Stimulated activated CD8-positive, alpha-beta memory T cell treated with anti-CD3 and anti-CD28 coated beads, Interleukin-12 subunit alpha, Interleukin-12 subunit beta, amount 100 ng/mL, for 4 hours (primary cell): ENCODE measurements at places on chromosomes 2 and 18.

GRCh38 chr18:39486268-39486667, 1920.7 kb upstream of the CELF4 start:
- DNase-seq = no peak

DNA sequence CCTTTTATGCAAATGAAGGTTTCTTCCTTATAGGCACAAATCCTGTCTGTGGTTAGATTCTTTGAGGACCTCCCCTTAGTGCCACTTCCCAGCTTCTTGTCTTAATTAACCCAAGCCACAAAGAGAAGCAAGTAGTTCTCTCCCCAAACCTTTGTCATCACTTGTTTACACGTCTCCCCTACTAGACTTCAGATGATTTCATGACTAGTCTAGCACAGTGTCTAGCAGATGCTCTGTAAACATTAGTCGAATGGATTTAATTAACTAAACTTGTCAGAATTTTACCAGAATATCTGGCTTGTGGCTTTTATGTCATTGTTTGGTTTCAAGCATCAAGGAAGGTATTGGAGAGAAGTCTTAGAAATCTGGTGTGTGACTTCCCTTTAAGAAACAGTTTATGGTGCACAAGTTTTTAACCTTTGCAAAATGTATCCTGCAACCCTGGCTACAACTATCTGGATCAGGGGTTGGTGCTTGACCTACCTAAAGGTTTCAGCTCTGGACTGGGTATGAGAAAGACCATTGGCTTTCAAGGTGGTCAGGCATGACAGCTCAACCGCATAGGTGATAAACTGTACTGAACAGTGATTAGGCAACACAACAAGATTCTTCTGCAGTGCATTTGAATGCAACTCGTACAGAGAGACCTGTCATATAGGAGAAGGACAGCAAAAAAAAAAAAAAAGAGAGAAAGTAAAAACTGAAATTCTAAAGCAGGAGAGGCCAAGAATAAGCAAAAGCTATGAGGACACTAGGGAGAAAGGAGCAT, 93.2 kb upstream of the CCDC150 start:
- DNase-seq = no peak

DNA sequence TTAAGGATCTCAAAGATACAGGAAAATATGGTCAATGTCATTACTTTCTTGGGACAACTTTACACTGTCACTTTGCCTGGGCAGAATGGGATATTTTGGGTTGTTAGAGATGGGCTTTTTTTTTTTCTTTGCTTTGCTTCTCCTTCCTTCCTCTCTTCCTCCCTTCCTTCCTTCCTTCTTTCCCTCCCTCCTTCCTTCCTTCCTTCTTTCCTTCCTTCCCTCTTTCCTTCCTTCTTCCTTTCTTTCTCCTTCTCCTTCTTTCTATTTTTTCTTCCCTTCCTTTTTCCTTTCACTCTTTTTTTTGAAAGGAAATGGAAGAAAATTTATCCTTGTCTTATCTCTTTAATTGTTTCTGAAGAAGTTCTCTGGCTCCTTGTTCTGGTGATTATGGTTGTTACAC, 180.0 kb upstream of the CCDC68 start:
- no peak for DNase-seq

DNA sequence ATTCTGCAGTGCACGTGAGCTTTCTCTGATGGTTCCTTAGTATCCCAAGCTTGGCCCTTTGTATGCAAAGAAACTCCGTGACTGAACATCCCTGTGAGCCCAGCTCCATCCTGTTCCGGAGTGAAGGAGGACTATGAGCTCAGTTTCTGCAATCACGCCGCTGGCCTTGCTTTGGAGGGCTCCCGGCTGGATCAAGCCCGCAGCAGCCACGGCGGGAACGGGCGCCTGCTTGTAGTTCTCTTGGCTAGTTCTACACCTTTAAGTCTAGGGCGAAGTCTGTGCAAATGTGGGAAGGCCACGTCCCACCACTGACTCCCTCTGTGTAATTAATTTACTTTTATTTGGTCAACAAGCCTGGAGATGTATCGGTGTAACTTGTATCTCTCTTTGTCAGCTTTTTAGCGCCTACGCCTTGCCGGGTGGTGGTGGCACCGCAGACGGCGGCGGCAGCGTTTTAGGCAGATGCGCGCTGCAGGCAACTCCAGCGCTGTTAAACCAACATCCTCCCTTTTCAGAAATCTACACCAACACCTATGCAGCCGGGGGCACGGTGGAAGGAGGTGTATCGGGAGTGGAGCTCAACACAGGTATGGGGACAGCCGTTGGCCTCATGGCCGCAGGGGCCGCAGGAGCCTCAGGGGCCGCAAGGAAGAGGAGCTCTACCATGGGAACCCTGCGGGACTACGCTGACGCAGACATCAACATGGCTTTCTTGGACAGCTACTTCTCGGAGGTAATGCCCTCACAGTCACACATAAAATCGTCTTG, 34.3 kb downstream of the DSG4 start:
- no peak for DNase-seq

DNA sequence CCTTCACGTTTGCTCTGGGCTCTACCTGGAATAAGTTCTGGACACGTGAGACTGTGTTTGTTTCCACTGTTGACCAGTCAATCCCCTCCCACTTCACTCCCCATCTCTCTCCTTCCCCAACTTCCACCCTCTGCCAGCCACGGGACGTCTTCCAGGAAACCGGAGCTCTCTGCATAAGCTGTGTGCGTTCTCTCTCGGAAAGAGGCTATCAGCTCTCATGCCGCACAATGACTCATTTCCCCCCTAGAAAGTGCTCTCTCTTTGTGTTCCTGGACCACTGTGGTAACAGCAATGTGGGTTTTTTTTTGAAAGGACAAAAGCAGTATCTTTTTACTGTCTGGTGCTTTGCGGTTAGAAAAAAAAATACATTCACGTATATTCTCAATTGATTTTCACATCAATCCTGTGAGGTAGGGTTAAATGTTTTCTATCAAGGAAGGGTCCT, 10.2 kb downstream of the PROKR1 start:
- peak; percentile 15 for DNase-seq

DNA sequence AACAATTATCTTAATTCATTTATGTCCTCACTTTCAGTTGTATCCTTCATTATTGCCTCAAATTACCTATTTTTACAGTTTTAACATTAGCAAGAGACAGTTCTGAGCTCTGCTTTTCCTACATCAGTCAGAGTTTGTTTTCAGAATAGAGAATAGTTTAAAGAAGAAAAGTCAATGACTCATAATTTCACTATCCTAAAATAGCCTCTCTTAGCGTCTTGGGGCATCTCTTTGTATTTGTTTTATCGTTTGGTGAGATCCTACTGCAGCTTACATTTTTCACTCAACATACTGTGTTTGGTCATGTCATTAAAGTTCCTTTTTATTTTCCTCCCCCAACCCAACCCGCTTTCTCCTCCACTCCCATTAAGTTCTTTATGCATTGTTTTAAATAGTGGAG, 3.8 kb downstream of the SEC11C start:
- DNase-seq = no peak

- DNase-seq = no peak
These were observed 61.0 kb downstream of the MBD2 start for GRCh38 chr18:54163453-54163852.

DNA sequence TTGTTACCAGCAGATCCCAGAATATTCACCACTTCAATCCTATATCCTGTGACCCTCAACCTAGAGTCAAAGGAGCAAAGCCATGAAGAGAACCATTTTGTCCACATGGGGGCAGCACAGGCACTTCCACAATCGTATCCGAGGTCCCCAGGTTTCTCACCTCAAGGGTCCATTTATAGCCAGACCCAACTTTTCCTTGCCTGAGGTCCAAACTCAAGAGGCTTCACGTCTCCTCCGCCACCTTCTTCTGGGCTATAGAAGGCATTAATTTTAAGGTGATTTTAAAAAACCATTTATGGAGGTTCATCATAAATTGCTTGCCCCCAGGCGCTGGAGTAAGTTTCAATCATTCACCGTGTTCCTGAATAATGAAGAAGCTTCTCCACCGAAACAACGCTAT, 111.6 kb upstream of the NABP1 start:
- peak; percentile 22 for DNase-seq

DNA sequence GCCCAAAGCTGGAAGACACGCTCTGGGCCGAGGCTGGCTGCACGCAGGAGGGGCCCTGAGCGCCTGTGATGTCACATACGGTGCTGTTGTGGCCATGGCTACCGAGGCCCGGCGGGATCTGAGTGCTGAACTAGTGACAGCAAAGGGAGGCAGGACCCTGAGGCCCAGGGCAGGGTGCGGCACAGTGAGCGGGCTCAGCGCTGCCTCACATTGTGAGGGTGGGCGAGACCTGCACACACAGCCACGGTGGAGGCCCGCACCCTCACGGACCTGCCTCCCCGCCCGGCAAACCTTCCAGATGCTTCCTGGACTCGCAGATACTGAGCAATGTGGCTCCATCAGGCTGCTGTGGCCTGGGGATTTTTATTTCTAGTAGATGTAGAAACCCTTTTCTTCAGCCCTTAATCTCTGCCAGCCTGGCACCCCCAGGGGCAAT, 133.8 kb upstream of the CTDP1 start:
- no peak for DNase-seq

DNA sequence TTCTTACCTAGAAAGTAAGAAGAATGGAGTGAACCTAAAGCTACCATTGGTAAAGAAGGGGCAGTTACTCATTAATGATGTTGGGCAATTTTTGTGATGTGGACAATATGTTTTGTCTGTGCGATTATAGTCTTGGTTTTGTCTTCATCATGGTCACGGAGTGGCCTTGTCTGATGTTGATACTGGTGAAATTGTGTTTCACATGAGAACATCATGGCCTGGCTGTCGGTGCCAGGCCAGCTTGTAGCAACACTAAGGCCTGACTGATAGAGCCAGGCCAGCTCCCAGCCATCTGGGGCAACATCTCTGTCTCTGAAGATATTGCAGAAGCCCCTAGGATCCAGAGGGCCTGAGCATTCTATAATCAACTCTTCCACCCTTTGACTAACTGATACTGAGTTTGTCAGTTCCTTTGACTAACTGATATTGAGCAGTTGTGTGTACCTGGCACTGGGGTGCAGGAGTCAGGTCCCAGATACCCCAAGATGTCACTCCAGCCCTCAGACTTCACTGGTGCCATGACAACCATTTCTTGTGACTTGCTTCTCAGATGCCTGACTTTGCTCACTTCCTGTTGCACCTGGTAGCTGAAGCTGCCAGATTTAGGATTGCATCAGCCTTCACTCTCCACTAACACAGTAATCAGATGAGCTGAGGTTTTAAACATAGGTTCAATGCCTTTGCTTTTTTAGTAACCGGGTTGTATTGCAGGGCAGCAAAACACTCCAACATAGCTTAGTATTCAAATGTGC, 62.5 kb downstream of the RPIA start:
- no peak for DNase-seq

- DNase-seq = no peak
These were observed 79.1 kb upstream of the GRB14 start for GRCh38 chr2:164700390-164700789.

- no peak for DNase-seq
These were observed 29.5 kb downstream of the KIAA2012 start for GRCh38 chr2:202102425-202103000.

DNA sequence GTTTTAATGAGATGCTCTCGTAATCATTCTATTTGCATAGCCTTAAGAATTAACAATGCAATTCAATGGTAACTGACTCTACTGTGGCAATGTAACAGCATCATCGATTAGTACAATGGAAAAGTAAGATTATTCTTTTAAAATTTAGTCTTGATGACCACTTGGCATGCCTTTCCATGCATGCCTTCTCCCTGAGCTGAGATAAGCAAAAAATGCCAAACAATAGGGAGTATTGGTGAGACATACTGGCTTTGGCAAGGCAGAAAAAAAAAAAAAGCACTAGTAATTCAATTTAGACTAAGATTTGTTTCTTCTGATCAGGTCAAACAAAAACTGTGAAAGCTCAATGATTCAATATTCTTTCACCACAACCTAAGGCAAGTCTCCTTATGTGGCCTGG, 110.8 kb upstream of the TRIB2 start:
- no peak for DNase-seq

DNA sequence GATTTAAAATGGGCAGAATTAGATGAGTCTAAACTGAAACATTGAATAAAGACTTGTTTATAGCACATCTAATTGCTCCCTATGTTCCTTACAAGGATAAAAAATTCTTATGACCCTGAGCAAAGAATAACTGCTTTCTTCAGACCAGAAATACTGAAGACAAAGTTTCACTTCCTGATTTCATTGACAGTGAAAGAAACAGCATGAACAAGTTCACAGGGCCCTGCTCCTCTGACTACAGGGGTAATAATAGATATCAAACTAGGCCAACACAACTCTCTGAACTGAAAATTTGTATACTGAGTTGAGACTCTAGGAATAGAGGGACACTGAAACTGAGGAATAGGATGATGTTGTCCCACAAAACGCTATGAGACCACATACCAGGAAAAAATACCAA, 1383.3 kb upstream of the CDH2 start:
- DNase-seq = no peak

DNA sequence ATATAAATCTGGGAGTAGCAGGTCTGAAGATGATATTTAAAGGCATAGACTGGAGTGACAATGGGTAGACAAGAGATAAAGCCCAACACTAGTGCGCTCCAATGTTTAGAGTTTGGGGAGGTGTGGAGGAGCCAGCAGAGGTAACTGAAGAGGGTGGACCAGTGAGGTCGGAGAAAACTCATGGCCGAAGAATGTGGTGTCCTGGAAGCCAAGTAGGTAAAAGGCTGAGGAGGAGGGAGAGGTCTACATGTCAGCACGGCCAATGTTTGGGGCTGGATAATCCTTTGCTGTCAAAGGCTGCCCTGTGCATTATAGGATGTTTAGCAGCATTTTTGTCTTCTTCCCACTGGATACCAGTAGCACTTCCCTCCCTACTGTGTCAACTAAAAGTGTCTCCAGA, 78.8 kb upstream of the KCNE4 start:
- DNase-seq = no peak

GRCh38 chr2:230217424-230217823, 2.4 kb downstream of the SP110 start:
- DNase-seq = no peak

GRCh38 chr2:233833345-233833744, 21.0 kb downstream of the HJURP start:
- DNase-seq = no peak

DNA sequence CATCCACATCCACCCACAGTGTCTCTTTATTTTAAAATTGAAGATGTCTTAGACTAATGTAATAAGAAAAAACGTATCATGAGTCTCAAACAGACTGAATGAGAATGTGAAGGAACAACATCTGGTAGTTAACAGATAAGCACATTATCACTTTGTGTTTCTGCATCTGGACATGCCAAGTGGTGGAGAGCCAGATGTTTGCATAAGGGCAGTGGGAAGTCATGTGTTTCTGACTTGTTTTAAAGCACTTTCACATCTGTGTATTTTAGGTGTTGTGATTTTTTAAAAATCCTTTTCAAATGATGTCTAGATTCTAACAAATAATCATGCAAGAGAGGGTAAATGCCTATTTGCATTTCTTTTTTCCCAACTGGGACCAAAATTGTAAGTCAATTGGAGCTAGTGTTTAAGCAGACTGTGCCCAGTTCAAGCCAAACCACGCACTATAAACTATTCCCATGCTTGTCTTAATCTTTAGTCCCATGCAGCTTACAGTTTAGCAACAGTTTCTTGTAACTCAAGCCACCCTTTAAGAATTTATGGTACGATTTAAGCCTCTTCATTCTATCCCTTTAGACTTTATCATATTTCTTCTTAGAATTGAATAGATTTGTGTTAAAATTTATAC, 272.7 kb upstream of the DOK6 start:
- no peak for DNase-seq

DNA sequence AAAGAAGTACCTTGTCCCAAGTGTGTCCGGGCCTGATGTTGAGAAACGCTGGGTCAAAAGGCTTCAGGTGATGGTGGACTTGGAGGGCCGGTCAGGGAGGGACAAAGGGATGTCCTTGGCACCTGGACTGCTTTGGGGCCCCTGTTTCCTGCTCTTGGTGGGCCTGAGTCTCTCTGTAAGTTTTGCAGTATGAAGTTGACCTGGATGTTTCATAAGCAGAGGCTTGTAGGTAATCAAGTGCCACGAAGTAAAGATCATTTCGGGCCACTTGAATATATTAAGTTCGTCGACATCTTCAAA, 29.4 kb downstream of the ASAP2 start:
- DNase-seq = no peak
